Stimulated activated CD8-positive, alpha-beta memory T cell treated with anti-CD3 and anti-CD28 coated beads, Interleukin-2, amount 100 ng/mL, for 1 hour (primary cell): ENCODE measurements at places on chromosomes 4 and X.

- no peak for DNase-seq
Measured at GRCh38 chr4:101184668-101185067, 162.7 kb downstream of the PPP3CA start.

- peak; percentile 2 for DNase-seq
Measured at GRCh38 chr4:54063737-54064316, 578 bp downstream of the CHIC2 start.

- DNase-seq: no peak
Measured at GRCh38 chr4:133320576-133321170, 171.6 kb downstream of the PCDH10 start.

GRCh38 chrX:69207216-69207615, 42.0 kb upstream of the PJA1 start:
- no peak for DNase-seq

DNA sequence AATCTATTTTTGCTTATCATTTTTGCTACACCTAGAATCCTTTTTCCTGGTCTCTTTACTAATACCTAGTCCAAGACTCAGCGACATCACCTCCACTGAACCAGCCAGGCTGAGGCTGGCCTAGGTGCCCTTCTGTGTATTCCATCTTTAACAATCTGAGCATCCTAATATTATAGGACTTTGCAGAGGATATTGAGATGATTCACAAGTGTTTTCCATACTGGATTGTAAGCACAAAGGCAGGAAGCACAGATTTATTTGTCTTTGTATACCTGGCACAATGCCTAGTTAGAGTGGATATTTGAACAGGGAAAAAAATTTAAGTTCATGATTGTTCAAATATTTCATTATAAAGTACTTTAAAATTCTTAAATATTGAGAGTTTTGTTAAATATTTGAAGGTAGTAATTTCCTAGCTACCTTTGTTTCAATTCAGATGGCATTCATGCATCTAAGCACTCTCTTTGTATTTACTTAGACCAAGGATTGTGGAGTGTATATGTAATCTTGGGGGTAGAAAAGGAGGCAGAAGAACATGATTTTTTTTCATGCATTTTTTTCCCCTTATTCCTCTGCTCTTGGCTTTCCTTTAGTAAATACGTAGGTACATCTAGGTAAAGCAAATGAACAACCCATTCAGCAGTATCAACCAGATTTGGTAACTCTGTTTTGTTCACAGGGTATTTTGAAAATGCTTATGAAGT, 18.4 kb downstream of the SMARCA5 start:
- no peak for DNase-seq

DNA sequence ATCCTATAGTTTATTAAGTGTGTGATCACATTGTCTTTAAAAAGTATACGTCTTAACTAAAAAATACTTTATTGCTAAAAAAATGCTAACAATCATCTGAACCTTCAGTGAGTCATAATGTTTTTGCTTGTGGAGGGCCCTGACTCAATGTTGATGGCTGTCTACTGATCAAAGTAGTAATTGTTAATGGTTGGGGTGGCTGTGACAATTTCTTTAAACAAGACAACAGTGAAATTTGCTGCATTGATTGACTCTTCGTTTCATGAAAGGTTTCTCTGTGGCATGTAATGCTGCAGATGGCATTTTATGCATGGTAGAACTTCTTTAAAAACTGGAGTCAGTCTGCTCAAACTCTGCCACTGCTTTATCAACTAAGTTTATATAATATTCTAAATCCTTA, 101.4 kb upstream of the IL15 start:
- DNase-seq: no peak

- DNase-seq: no peak
Measured at GRCh38 chrX:135984256-135984655, 979 bp upstream of the SLC9A6 start.

DNA sequence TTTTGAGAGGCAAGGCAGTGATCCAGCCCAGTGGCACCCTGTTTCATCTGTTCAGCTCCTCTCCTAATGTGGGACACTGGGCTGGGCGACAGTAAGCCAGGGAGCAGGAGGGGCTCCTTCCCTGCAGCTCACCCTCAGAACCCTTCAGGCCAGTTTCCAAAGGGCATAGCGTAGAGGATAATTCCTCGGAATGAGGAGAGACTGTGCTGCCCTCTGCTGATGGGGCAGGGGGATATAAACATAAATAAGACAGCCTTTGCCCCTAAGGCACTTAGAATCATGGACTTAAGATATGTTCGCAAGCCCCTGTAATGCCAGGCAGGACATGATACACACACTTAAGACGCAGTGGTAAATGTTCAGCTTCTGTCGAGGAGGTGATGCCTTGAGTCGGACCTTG, 27.9 kb upstream of the ZNF185 start:
- DNase-seq: no peak

GRCh38 chr4:136803433-136803832, 728.9 kb downstream of the PCDH18 start:
- no peak for DNase-seq
